ENCODE measurements at places on chromosomes 3 and 15.

GRCh38 chr3:135018149-135018923, 223.3 kb downstream of the EPHB1 start:
- DNase-seq: no peak

DNA sequence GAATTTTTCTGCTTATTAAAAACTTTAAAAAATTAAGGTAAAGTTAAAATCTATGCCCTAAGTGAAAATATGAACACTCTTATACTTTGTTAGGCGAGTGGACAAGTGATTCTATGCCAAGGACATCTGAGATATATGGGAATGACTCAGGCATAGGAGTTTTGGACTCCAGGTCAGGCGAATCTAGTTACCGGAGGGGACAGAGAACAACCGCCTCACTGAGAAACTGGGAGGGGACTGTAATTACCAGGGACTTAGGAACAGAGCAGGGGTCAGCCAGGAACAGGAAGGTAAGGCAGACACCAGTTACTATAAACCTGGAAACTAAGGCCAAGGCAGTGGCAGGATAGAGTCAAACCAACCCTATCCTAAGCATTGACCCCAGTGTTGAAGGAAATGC, 16.8 kb upstream of the ATP1B3 start:
- no peak for DNase-seq

DNA sequence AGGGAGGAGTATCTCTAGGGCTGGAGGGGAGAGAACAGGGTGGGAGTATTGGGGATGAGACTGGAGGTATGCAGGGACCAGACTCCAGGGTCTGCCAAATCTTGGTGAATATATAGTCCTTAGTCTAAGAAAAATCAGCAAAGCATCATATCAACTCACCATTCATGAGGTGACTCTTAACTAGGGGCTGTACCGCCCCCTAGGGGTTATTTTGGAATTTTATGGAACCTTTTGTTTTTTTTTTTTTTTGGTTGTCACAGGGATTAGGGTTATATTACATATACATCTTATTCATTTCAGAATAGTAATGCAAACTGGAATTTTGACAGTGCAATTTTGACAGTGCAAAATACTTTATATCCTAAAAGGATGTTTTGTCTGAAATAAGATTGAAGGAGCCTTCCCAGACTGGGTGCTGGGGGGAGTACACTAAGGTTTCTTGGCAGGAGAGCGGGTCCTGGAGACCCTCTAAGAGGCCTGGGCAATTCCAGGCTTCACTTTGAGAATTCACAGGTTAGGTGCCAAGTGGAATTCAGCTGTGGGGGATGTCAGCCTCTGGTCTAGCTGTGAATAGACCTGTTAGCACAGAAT, 7.5 kb downstream of the CMTM7 start:
- DNase-seq: peak; percentile 79

- no peak for DNase-seq
Observed at GRCh38 chr3:76065964-76066363, 280.6 kb upstream of the ZNF717 start.

DNA sequence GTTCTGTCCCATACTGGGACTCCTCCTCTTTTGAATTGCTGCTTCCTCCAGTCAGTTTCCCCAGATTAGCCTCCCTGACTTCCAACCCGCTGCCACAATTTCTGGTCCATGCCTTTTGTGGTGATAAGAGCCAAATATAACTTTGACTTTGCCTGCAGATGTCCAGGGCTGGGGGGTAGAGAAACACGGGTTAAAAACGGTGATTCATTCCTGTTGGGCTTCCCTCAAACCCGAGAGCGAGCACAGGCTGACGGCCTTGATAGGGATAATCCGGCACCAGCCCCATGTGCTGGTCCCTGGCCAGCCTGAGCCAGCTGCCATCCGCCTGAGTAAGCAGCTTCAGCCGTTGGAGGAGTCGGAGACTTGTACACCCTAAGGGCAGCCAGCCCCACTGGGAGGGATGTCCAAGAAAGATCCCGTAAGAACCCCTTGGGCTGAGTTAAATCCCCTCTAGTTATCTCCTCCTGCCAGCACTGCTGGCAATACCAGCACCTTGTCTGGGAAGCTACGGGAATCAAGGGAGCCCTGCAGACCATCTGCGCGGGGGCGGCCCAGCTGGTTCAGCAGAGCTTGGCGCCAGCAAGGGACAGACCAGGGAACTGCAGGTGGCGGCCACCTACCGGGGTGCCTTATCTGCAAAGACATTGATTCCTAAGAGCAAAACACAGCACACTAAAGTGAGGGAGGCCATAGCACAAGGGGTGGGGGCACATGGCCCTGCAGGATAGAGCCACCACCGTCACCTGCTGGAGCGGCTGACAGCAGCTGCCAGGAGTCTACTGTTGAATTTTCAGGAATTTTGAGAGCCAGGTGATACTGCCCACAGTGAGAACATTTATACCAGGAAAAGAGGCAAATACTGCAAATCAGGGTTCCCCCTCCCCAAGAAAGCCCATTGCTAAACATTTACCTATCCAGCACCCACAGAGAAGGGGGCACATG, 18.1 kb downstream of the CSPG4 start:
- peak; percentile 71 for DNase-seq

- DNase-seq: no peak
Observed at GRCh38 chr3:176766862-176767261, 430.4 kb downstream of the TBL1XR1 start.

GRCh38 chr3:141986548-141987107, 110.2 kb downstream of the ATP1B3 start:
- DNase-seq: no peak

DNA sequence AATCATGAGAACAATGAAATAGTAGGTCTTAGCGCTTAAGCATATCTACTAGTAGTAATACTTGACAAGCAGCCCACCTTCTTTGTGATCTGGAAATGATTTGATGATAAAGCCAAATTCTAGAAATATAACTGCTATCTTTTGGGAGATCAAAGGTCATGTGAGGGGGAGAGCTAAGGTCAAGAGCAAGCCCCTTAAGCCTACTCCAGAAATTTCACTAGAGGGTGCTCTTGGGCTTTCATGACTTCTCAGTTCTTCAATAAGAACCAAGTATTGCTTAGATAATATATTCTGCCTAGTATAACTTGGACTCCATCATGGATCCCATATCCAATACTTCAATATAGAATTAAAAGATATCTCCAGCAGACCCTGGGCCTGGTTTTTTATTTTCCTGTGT, 319.6 kb downstream of the ZBTB20 start:
- peak; percentile 39 for DNase-seq

DNA sequence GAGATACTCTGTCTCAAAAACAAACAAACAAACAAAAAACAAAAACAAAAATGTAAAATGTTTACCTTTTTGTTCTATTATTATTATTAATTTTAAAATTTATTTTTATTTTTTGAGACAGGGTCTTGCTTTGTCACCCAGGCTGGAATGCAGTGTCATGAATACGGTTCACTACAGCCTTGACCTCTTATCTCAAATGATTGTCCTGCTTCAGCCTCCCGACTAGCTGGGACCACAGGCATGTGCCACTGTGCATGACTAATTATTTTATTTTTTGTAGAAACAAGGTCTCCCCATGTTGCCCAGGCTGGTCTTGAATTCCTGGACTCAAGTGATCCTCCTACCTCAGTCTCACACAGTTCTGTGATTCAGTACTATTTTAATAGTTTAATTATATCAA, 5.7 kb upstream of the SLC25A26 start:
- no peak for DNase-seq

GRCh38 chr15:27382361-27383025, 411.5 kb downstream of the GABRG3 start:
- no peak for DNase-seq

- no peak for DNase-seq
Observed at GRCh38 chr15:81085898-81086297, 48.2 kb upstream of the CFAP161 start.

- no peak for DNase-seq
Observed at GRCh38 chr3:188327433-188327832, 173.5 kb downstream of the LPP start.

DNA sequence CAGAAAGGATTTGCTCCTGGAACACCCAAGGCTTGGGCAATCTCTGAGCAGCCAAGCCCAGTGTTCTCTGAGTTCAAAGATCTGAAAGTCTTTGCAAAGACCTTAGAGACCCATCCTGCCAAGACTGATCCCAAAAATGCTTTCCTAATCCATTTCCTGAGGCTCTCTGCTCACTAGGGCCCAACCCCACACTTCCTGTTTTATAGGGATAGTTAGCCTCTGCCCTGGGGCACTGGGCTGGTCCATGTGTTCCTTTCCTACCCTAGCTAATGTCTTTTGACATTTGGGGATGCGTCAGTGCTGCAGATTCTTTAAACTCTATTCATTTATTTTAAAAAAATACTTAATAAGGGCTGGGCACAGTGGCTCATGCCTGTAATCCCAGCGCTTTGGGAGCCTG, 372.7 kb downstream of the ROBO2 start:
- no peak for DNase-seq

- DNase-seq: no peak
Observed at GRCh38 chr3:104594491-104594890, 772.2 kb upstream of the ALCAM start.

GRCh38 chr15:60326824-60327654, 70.7 kb downstream of the ANXA2 start:
- peak; percentile 65 for DNase-seq

DNA sequence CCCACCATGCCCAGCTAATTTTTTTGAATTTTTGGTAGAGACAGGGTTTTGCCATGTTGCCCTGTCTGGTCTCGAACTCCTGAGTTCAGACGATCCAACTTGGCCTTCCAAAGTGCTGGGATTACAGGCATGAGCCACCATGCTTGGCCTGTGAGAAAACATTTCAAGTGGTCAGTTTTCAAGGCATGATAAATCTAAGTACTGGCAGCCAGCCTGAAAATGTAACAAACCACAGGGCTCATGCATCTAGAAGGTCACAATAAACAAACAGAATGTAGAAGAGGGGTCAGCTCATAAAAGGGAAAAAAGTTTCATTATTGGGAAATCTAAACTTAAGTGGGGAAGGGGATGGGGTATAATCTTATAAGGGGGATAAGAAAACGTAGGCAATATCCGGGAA, 39.9 kb downstream of the PPCDC start:
- peak; percentile 3 for DNase-seq

GRCh38 chr3:141981084-141981483, 104.6 kb downstream of the ATP1B3 start:
- DNase-seq: no peak

DNA sequence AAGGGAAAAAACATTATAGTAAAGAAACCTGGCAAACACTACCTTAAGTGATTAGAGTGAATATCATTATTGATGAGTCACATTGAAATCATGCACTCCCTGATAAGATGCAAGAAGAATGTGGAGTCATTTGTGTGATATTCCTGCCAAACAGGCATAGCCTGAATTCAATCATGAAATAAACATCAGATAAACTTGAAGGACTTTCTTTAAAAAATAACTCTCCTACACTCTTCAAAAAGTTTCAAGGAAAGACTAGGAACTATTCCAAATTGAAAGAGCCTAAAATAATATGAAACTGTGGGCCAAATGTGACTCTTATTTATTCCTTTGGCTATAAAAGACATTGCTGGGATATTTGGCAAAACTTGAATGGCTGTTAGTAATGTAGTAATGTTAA, 625.7 kb upstream of the LMCD1 start:
- DNase-seq: no peak

DNA sequence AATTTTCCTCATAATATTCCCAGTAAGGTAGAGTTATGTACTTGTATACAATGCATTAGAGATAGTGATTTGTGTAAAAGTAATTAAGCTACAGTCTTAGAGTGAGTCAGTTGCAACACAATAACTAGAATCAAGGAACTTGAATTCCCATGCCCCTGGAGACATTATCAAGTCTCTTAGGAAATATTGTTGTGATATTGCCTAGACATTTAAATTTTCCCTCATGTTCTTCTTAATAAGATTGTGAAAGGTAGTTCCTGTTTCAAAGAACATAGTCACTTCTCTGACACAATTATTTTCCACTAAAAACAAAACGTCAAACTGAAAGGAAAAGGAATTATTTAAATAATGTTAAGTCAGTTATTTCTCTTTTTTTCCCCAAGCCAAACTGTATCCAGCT, 13.0 kb upstream of the ATP1B3 start:
- no peak for DNase-seq

- DNase-seq: no peak
Observed at GRCh38 chr3:43783987-43784639, 93.4 kb downstream of the ABHD5 start.

- DNase-seq: no peak
Observed at GRCh38 chr3:15066467-15066866, 1.4 kb upstream of the MRPS25 start.

GRCh38 chr15:34773917-34774316, 19.1 kb upstream of the GJD2 start:
- no peak for DNase-seq

GRCh38 chr3:47291158-47291753, 8.5 kb downstream of the KLHL18 start:
- no peak for DNase-seq

DNA sequence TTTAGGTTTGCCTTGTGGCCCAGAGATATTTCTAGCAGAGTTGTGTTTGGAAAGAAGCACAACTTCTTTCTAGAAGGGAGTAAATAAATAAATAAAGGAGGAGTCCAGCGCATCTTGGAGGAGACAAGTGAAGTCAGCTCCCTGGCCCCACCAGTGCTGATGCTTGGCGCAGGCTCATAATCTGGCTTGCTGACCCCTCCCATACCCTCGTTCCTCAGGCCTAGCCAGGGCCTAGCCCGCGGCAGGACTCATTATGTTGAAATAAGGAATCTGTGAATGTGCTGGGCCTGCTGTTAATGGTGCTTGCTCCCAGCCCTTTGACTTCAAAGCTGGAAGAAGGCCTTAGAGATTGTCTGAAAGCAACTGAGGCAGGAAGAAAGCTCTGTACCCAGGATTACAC, 3.1 kb downstream of the ZNF710 start:
- DNase-seq: no peak

GRCh38 chr15:55775316-55775715, 32.4 kb upstream of the PRTG start:
- no peak for DNase-seq

- no peak for DNase-seq
Observed at GRCh38 chr3:12342151-12342550, 53.3 kb downstream of the PPARG start.

DNA sequence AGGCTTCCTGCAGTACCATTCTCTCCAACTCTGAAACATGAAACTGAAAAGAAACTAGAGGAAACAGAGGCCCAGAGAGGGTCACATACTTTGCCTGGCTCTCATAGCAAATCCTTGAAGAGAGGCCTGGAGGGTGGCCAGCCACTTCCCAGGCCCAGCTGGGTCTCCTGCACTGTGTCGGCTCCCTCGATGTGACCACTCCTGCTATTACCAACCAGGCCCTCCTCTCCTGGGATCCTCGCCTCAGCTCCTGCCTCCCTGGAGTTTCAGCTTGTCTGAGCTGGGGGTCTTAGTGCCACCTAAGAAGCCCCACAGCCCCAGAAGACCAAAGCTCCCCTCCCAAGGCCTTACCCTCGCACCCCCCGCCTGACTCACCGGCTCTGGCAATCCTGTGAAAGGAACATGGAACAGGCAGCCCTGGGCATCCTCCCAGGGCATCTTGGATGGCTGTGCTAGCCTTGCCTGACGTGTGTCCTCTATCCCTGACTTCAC, 4.6 kb downstream of the LOXL1 start:
- no peak for DNase-seq
